Prostate gland (tissue), 2 donors: ENCODE measurements at places on chromosomes 4 and X. TPM values are rescaled to one million over a fixed set of nuclear protein-coding genes. Genes with fewer than 3 reads are reported as not detected.
A peak's percentile ranks its signal among the peaks of the same experiment; 100 is the strongest.

DNA sequence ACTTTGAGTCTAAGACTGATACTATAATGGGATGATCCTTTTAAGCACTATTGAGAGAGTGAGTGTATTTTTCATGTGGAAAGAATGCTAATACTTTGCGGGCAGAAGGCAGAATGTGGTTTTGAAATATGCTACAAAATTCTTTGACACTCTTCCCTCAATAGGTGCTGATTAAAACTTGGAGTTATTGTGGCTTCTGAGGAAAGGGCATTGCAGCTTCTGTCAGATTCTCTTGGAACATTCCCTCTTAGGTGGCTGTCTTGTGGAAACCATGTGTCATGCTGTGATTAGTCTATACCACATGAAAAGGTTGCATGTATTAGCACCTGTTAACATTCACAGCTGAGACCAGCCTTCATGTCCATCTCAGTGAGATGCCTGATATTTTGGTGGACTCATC lies 547.0 kb downstream of the STIM2 start:
- no peak for DNase-seq

DNA sequence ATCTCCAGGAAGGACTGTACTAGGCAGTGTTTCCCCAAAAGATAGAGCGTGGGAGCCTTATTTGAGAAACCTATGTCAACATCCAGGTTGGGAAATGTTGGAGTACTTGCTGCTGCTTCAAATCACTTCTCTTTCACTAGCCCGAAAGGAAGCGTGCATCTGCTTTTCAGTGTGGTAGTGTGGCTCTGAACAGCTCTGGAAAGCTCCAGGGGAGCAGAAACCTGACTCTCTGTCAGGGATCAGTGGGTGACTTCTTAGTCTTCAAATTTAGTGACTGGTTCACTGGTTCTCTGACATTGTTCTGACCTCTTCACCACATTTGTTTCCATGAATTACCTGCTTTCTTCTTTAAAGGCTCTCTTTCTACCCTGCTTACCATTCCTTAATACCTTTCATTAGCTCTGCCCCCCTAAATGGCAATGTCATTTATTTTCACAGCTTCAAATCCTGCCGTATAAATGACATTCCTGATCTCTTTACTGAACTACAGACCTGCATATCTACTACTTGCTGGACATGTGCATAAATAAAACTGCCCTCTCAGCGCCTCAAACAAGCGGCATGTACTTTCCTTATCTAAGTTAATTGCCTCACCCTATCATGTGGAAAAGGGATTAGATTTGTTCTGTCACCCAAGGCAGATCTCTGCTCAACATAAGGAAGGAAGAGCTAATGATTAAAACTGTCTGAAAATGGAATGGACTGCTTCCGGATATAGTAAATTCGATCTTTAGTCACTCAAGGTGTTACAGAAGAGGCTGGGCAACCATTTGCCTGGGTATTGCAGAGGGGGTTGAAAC lies 37.0 kb downstream of the DLG3 start:
- DNase-seq, result no peak

The HELT gene
- total RNA-seq, result not detected

- DNase-seq, result no peak
These were observed 51.6 kb upstream of the NHS start for GRCh38 chrX:17323397-17323796.

DNA sequence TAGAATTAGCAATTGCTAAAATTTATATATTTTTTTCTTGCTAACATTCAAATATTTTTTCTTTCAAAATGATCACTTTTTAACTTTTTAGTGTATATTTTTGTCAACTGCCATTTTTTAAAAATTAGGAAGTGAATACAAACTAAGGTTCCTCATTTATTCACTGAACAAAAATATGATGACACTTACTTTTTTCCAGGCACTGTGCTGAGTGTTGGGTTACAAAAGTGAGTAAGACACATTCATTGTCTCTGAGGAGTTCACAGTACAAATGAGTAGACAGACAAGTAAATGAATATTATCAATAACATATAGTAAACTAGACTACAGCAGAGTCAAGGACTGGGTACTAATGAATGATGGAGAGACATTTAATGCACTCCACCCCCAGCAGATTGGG lies 543.5 kb downstream of the PDHA2 start:
- no peak for DNase-seq

- DNase-seq, result no peak
These were observed 13.1 kb downstream of the FNIP2 start for GRCh38 chr4:158781963-158782362.

DNA sequence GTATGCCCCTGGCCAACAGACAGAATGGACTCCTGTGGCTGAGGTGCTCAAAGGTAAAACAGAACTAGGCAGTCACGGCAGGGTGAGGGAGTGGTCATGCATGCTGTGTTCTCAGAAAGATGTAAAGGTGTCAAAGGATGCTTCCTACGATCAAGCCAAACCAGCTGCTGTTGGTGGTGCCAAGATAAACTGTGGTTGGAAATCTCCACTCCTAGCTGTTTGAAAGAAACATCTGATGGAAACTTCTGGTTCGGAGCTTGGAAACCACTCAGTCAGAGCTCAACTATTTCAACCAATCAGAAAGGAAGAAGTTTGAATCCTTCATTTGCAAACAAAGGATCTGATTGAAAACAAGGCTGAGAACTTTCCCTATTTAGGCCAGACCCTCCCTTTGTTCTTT lies 68.5 kb upstream of the DDX60 start:
- DNase-seq, result no peak

The SLIT2 gene
- 8.5 TPM for total RNA-seq

- no peak for DNase-seq
These were observed 15.2 kb downstream of the GATB start for GRCh38 chr4:151745481-151746231.

- no peak for DNase-seq
These were observed 1.3 kb downstream of the LDB2 start for GRCh38 chr4:16896881-16897750.

The FRAS1 gene
- total RNA-seq, result 6.4 TPM

DNA sequence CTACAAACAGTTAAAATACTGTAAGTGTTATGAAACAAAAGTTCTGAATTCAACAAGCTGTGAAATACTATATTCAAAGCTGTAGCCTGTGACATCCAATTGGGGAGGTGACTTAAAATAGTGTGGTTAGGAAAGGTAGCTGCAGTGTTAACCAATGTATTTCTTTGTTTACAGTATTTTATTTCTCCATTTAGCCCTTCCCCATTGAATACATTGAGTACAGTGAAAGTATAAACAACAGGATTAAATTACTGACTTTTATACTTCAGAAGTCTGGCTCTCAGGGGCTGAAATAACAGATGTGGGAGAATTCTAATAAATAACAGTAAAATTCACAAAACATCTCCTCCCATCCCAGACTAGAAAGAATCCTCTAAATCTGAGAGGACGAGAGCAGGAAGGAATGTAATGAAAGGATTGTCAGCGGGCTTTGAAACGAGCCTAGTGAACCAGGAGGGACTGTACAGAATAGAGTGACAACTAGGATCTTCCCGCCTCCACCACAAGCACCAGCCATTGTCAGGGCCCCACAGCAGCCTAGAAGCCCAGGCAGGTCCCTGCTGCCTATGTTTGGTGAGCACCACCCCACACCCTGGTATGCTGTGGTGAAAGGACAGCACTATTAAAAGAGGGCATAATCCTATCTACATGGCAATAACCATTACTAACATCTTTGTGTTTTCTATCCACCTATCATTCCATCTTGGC lies 73.7 kb downstream of the SPCS3 start:
- DNase-seq, result no peak

GRCh38 chr4:101277671-101278070 lies 69.7 kb downstream of the PPP3CA start:
- DNase-seq, result no peak

DNA sequence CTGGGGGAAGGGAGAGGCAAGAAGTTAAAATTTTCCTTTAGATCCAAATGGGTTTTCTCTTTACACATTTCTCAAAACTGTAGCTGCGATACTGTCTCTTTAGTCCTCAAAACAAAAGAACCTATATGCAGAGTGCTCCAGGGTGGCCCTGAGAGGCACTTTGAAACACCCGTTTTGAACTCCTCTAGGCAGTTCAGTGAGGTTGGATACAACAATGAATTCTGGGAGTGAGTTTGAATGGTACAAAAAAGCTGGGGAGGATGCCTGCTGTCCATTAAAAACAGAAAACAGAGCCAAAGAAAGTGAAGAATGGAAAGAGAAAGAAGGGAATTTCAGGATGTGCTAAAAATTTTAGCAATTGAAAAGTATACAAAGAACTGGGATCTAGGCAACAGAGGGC lies 23.1 kb downstream of the ENOX2 start:
- no peak for DNase-seq

The RBMX gene
- 191 TPM for total RNA-seq

GRCh38 chr4:65670331-65671031 lies at the start of gene EPHA5:
Gene EPHA5 (minus strand): TSS chr4:65670489. CDS start chr4:65669742, 747 bp downstream.
- DNase-seq, result peak; percentile 69

- no peak for DNase-seq
These were observed 380.5 kb upstream of the IGFBP7 start for GRCh38 chr4:57490520-57491255.

The GNRHR gene
- total RNA-seq, result not detected

DNA sequence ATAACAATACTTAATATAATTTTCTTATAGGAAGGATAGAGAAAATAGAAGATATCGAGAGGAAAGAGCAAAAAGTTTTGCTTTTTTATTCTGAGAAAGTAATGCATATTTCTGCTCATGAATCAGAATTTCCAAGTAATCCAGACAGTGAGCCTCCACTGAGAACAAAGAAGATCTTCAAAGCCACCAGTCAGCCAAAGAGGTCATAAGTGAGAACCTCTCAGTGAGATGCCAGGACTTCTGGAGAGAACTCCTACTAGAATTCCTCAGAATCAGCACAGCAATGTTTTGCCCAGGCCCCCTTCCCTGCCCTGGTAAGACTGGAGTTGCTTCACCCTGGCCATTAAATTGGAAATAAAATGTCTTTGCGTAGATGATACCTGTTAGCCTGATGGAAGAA lies 254.4 kb upstream of the FAT4 start:
- DNase-seq, result no peak

- peak; percentile 11 for DNase-seq
These were observed 12.7 kb downstream of the OPHN1 start for GRCh38 chrX:68420559-68420958.

GRCh38 chrX:81316163-81316562 lies 114.3 kb downstream of the SH3BGRL start:
- no peak for DNase-seq

DNA sequence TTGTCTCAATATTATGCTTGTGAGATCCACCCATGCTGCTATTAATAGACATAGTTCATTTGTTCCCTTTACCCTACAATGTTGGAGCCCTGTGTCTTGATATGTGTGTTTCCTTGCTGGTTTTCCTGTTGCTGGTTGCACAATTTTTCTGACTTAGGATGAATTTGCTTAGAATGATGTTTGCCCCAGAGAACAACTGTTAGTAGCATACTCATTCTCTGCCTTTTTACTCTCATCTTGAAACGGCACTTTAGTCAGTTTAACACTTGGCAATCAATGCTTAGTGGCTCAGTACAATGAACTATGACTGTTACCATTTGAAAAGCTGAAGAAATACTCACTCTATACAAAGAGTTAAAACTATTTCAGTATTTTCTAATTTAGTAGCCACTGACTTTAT lies 158.8 kb upstream of the NDST4 start:
- no peak for DNase-seq

- DNase-seq, result no peak
These were observed 102.1 kb upstream of the FAM9B start for GRCh38 chrX:9135901-9136510.

The TEX13B gene
- not detected for total RNA-seq

DNA sequence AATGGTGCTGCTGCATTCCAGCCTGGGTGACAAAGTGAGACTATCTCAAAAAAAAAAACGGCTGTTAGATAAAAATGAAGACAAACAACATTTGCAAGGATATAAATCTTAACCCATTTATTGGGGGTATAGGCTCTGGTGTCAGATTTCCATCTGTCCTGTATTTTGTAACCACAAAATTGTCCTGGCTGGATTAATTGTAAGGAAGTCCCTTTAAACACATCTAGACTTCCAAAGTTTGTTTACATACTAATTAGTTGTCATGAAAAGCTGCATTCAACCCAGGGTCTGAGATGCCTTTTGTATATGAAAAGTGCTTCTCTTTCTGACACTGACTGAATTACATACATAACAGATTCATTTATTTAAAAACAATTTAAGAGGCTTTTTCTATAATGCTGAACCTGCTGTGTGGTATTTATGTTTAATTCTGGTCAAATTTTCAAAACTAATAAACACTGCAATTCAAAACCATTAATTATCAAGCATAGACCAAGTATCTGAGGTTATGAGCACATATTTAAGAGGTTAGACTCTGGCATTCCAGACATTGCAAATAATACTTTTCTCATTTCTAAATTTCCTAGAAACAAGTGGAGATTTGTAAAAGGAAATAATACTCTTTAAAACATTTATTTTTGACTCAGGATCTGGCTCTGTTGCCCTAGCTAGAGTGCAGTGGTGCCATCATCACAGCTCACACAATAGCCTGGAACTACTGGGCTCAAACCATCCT lies 17.5 kb upstream of the UGDH start:
- no peak for DNase-seq

DNA sequence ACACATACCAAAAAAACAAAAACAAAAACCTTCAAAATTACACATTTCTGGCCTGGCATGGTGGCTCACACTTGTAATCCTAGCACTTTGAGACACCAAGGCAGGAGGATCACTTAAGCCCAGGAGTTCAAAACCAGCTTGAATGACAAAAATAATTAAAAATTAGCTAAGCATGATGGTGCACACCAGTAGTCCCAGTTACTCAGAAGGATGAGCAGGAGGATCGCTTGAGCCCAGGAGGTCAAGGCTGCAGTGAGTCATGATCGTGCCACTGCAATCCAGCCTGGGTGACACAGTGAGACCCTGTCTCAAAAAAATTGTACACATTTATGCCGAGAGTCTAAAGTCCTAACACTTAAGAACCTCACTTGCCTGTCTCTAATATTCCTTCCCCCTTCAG lies 18.3 kb downstream of the SLC39A8 start:
- DNase-seq, result no peak

DNA sequence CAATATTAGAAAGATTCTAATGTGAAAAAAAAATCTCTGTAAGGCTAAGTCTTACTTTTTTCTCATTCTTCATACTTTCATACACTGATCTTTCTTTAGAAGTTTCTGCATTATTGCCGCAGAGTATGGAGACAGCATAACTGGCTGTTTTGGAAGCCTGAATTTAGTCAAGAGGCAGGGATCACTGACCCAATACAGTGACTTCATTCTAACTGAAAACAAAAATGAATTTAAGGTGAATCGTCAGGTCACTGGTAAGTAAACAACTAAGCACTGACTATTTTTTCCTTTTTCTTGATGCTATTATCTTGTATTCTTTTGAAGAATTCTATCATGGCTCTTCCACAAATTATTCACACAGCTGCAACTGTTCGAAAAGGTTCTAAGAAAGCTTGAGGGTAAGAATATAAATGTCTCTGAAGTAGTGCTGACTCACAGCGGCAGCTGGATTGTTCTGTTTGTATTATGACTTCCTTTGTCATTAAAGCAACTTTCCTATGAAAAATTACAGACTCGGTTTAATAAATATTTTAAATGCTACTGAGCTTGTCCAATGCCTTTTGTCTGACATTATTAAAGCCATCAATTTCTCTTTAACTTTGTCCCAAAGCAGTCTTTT lies 609.3 kb downstream of the FSTL5 start:
- DNase-seq, result no peak
